Cortex of kidney (tissue), 1 donor: ENCODE measurements at places on chromosomes 2 and 18.

DNA sequence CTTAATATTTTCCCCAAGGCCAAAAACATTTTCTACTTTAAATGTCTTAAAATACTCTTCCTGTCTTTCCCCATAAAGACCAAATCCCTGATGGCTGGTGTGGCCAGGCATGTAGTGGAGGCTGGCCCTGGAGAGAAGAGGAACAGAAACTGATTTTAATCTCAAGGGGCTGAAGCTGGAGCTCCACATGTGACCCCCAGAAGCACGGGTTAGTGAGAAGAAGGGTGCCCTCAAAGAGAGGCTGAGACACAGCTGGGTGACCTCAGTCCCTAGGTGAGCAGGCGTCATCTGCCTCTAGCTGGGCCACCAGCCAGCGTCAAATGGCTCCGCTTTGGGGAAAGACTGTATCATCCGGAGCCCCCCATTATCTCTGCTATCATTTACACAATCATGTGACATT lies 19.3 kb upstream of the TMEM18 start:
- DNase-seq, result no peak

DNA sequence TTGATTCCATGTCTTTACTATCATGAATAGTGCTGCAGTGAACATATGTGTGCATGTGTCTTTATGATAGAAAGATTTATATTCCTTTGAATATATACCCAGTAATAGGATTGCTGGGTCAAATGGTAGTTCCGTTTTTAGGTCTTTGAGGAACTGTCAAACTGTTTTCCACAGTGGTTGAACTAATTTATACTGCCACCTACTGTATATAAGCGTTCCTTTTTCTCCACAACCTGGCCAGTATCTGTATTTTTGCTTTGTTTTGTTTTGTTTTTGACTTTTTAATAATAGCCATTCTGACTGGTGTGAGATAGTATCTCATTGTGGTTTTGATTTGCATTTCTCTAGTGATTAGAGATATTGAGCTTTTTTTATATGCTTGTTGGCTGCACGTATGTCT lies 641.6 kb downstream of the SUCLG1 start:
- no peak for DNase-seq

GRCh38 chr2:64652231-64653108 lies 1.2 kb downstream of the SERTAD2 start:
- no peak for DNase-seq

- no peak for DNase-seq
Measured at GRCh38 chr18:65221736-65222135, 529.1 kb upstream of the CDH7 start.

- DNase-seq, result no peak
Measured at GRCh38 chr2:197911667-197912066, 107.3 kb downstream of the PLCL1 start.

DNA sequence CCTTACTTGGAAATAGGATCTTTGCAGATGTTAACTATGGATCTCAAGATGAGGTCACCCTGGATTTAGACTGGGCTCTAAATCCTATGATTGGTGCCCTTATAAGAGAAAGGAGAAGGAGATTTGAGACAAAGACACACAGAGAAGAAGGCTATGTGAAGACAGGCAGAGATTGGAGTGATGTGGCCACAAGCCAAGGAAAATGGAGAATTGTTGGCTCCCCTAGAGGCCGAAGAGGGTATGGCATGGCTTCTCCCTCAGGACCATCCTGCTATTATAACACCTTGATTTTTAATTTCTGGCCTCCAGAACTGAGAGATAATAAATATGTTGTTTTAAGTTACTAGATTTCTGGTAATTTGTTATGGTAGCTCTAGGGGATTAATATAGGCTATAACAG lies 7.6 kb downstream of the CYBRD1 start:
- DNase-seq, result no peak

- DNase-seq, result no peak
Measured at GRCh38 chr18:10011751-10012150, 97.9 kb downstream of the VAPA start.

DNA sequence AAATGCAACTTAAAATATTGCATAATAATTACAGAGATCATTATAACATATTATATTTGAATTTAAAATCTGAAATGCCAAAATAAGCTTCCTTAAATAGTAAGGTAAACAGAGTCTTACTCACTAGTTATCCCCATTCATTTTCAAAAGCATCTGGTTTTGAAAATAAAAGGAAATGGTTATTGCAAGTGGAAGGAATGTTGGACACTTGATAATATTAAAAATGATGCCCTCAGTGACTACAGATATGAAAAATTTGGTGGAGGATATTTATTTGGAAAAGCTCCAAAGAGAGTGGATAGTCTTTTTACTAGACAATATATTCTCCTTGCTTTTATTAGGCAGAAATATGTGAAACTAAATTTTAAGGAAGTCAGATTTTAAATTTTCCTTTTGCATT lies 39.7 kb downstream of the CDH19 start:
- no peak for DNase-seq

- no peak for DNase-seq
Measured at GRCh38 chr2:237259201-237259600, 154.8 kb downstream of the COL6A3 start.

- no peak for DNase-seq
Measured at GRCh38 chr2:235553291-235553690, 59.4 kb downstream of the AGAP1 start.

- DNase-seq, result no peak
Measured at GRCh38 chr2:8178911-8179310, 502.9 kb upstream of the ID2 start.

DNA sequence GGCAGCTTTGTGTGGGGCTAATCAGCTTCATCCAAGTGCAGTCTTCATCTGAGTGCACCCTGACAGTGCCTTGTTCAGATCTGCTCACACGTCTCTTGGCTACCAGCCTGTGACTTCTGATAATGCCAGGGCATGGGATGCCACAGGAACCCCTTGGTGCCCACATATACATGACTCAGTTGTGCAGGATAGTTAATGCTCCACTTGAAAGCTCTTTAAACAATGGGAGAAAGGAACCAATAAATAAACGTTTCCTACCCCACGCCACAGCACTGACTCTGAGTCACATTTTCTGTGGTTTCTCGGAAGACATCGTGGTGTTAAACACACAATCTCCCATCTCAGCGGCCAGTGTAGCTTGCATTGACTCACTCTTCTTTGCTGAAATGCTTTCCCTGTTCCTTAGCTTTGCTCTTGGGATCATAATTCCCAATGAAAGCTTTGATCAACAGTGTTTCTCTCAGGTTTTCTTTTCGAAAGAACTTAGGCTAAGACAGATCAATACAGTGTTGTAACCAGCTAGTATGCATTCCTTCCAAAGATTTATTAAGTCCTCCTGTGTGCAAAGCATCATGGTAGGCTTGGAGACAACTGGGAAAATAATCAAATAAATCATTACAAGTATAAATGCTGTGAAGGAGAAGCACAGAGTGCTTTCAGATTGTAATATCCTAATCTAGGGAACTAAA lies 142.0 kb downstream of the COPS8 start:
- DNase-seq, result no peak

DNA sequence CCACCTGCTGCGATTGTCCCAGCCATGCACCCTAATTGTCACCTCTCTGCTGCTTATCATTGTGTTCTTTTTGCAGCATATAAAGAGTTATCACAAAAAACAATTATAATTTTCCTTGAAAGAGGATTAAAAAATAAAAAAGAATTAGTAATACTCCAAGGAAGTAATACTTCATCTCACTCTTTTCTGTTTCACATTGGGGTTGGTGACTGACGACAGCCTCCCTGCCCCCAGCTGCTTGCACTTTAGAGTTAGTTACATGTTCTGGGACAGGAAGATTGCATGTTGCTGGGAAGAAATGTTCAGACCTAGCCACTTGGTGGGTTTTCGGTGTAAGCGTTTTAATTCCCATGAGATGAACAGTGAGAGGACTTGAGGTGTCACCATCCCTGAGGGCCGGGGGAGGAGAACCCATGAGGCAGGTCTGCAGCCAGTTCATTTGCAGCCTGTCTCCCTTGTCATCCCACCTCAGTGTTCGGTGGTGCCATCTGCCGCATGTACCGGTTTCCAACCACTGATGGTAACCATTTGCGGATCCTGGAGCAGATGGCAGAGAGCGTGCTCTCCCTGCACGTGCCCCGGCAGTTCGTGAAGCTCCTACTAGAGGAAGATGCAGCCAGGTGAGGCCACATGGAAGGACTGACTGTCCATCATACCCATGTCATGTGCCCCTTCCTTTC lies 69.1 kb downstream of the COA5 start:
- DNase-seq, result no peak

- no peak for DNase-seq
Measured at GRCh38 chr2:41896186-41896846, 151.5 kb upstream of the PKDCC start.

GRCh38 chr18:55473560-55473959 lies 114.4 kb downstream of the TCF4 start:
- no peak for DNase-seq

DNA sequence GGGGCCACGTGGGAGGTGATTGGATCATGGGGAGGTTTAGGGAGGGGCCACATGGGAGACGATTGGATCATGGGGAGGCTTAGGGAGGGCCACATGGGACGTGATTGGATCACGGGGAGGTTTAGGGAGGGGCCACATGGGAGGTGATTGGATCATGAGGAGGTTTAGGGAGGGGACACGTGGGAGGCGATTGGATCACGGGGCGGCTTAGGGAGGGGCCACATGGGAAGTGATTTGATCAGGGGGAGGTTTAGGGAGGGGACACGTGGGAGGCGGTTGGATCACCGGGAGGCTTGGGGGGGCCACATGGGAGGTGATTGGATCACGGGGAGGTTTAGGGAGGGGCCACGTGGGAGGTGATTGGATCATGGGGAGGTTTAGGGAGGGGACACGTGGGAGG lies 22.5 kb upstream of the SALL3 start:
- DNase-seq, result no peak

DNA sequence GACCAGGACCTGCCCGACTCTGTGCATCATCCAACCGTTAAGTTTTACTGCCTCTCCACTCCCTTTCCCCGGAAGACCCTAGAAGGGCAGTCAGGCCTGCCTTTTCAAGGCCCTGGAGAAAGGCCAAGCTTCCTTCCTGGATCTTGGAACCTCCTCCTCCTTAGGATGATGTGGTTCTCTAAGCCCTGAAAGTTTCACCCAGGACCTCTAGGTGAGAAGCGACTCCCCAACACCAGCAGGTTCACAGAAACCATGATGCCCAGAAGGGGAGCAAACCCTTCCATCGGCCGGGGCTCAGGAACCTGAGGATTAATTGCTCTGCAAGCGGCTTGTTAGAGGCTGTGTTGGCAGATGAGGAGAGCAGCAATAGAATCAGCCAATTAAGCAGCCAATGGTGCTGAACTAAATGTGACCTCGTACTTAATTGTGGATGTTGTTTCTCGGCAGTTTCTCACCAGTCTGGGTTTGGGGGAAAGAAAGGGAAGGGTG lies 94.2 kb upstream of the FZD7 start:
- DNase-seq, result no peak

GRCh38 chr2:119290859-119291587 lies 67.4 kb downstream of the STEAP3 start:
- DNase-seq, result no peak

GRCh38 chr18:46297124-46297523 lies 192.9 kb downstream of the HAUS1 start:
- DNase-seq, result no peak

DNA sequence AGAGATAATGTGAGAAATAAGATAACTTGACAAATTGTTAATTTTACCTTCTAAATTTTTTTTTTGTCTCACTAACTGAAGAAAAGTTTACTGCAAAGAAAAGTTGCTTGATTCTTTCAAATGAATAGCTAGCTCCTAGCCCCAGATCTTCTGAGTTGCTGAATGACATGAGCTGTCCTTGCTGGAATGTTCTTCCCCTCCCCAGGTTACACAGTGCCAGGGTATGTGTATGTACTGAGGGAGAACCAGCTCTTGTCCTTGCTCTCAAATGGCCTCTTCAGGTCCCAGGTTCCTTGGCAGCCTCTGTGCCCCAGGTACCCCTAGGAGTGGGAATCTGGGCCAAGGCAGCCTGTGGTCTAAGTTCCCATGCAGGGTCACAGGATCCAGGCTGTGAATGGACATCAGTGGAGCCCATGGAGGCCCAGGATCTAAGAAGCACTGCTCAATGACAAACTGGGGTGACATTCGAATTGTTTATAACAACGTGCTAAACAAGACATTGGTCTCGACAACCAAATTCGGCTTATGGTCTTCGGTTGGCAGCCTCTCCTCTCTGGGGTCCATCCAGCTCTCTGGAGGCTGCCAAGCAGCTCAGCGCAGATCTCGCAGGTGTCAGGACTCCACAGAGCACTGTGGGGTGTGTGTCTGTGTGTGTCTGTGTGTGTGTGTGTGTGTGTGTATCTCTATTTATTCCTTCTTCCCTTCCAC lies 17.1 kb upstream of the INO80C start:
- no peak for DNase-seq

DNA sequence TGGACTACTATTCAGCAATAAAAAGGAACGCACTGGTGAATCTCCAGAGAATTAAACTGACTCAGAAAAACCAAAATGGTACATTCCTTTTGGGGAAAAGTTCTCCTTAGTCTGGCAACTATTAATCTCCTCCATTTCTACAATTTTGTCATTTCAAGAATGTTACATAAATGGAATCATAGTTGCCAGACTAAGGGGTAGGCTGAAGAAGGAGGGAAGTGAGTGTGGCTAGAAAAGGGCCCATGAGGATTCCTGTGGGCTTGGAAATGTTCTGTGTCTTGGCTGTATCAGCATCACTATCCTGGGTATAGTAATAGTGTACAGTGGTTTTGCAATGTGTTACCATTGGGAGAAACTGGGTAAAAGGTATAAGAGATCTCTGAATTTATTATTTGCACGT lies 72.4 kb downstream of the ZAP70 start:
- DNase-seq, result no peak

DNA sequence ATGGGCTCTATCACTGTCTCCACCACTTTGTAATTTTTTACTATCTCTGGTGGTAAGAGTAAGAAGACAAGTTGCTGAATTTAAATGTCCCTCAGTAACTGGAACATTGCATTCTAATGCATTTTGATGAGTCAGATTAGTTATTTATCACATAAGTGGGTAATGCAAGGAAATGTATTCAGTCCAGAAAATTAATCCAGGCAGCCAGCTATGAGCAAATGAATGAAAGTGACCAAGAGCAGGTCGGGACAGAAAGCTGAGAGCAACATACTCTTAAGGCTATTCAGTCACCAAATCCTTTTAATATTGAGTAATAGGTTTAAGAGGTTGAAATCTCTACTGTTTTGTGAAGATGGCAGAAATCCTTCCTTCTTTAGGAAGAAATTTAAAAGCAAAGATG lies 265.5 kb upstream of the PARD3B start:
- DNase-seq, result no peak
